Globus pallidus (tissue), 1 donor: ENCODE measurements at places on chromosomes 16 and 17.

DNA sequence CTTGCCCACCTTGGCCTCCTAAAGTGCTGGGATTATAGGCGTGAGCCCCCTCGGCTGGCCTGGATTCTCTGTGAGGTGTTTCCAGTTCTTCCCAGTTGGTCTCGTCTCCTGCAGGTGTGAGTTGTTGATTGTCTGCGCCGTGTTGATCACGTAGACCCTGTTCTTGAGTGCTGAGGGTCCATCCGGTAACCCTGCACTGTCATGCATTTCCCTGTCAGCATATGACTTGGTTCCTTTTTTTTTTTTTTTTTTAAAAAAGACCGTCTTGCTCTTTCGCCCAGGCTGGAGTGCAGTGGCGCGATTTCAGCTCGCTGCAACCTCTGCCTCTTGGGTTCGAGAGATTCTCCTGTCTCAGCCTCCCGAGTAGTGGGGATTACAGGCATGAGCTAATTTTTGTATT is 17.3 kb downstream of the MGRN1 start:
- DNase-seq = no peak

DNA sequence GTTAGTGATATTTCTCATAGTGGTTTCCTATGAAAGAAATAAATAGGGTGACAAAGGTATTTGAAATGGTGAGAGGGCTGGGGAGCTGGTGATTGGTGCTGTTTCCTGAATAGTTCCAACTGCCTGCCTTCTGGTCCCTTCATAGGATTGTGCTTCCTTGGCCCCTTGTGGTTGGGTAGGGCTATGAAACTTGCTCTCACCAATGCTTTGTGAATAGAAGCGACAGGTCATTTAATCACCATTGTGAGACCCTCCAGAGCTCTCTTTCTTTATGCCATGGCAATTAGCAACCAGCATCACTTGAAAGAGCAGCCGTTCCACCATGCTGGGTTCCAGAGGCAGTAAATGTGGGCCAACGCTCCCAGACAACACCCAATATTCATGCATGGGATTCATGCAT is 23.7 kb upstream of the WWOX start:
- no peak for DNase-seq

DNA sequence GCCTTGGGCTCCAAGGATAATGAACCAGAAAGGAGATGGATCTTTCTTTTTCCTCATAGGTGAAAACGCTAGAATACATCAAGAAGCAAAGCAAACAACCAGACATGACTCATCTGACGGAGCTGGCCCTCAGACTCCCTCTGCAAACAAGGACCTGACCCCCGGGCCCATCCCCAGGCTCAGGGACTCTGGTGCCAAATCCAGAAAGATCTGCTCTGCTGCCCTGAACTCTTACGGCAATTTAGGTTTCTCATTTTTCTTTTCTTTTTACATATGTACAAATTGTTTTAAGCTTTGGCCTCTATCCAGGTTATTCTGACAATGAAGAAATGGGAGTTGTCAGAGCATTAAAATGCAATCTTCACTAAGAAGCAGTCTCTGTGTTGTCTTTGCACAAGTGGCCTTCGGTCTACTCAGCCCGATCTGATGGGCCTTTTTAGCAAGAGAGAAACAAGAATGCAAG is 17.7 kb downstream of the KNOP1 start:
- DNase-seq = no peak

- no peak for DNase-seq
Measured at GRCh38 chr17:5220074-5220473, 14.6 kb downstream of the SCIMP start.

- no peak for DNase-seq
Measured at GRCh38 chr17:20989991-20990855, 52.6 kb downstream of the USP22 start.

GRCh38 chr17:81493198-81494038 is 19.2 kb downstream of the ACTG1 start:
- DNase-seq = no peak

DNA sequence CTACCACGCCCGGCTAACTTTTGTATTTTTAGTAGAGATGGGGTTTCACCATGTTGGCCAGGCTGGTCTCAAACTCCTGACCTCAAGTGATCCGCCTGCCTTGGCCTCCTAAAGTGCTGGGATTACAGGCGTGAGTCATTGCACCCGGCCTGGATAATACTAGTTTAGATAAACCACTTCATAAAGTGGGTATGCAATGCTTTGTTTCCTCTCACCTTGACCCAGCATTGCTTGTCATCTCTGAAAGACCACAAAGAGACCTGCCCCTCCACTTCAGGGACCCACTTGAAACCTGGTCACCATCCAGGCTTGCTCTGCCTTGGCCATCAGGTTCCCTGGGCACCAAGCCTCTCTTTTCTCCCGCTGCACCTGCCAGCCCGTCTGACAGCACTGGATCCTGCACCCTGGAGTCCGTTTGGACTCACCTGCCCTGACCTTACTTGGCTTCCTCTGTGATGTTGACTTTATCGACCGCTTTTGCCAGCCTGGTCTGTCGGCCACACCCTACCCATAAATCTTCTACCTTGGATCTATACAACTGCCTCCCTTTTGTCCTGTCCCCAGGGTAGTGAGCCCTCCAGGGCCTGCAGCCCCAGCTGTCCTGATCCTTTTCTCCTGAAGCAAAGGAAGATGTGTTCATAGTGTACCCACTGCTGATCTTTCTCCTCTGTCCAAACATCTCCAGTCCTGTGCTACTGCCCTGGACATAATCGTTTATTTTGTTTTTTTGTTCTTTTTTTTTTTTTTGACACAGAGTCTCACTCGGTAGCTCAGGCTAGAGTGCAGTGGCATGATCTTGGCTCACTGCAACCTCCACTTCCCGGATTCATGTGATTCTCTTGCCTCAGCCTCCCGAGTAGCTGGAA is 12.7 kb upstream of the ZG16 start:
- no peak for DNase-seq

DNA sequence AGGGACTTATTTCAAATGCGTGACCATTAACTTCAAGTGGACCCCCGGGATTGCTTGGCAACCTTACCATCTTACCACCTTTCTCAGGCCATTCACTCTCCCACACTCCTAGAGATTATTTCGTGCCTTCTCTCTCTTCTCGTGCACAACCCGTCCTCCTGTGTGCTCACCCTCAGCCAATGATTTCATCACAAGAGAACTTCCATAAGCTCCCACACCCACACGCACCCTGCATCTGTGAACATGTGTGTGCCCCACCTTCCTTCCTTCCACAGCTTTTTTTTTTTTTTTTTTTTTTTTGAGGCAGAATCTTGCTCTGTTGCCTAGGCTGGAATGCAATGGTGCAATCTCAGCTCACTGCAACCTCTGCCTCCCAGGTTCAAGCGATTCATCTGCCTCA is 27.4 kb upstream of the CDH3 start:
- no peak for DNase-seq

GRCh38 chr17:58242171-58242784 is 3.9 kb downstream of the LPO start:
- no peak for DNase-seq

DNA sequence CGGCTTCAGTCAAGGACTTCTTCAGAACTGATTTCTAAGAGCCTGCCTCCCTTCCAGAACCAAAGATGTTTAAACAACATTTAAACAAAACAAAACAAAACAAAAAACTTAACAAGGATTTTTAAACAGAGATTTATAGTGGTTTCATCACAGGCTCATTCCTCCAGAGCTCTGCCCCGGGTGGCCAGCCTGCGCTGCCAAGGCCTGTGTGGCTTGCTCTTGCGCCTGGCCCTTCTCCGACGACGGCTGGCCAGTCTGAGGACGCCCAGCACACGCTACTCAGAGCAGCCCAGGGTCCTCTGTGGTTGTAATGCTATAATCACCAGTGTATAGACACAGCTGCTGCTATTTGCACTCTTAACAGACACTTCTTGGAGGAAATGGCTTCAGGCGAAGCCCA is 307.2 kb upstream of the MYOCD start:
- no peak for DNase-seq

- DNase-seq = no peak
Measured at GRCh38 chr16:27156579-27156978, 46.7 kb upstream of the KDM8 start.

DNA sequence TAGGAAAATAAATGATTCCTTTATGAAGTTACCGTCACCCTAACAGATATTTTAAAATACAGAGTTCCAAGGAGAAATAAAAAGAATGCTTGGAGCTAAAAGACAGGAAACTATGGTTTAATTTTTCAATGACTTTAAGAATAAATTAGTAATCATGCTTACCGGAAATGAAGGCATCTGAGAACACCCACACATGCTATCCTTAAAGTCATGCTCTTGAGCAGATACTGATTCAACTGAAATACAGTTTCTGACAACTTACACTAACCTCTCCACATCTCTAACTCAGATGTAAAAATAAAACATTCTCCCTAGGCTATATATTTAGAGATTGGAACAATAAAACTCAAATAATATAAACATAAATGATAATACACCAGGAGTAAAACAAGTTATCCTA is 7.8 kb downstream of the PSMD12 start:
- no peak for DNase-seq

DNA sequence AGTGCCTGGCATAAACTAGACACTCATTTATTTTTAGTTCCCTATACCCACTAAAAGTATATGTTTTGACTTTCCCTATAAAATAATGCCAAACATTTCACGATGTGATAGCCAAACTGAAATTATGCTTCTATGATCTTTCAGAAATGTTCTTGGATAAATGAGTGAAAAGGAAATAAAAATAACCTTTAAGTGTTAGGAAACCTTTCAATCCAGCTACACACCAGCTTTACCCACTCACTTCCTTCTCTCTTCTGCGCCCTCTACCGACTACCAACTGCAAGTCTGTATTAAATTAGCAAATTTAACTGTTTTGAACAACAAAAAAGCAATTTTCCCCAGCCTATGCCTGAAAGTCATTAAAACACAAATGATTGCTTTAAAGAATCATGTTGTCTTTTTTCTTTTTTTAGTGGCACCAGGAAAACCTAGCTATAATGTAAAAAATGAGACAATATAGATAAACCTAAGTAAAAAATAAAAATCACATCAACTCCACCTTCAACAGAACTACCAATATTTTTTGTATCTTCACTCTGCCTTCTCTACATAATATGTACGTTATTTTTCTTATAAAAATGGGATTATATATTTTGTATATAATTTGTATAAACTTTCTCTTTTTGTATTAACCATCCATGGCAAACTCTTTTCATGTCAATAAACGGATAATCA is 13.2 kb upstream of the TMEM100 start:
- no peak for DNase-seq

GRCh38 chr16:53207810-53208752 is 153.3 kb downstream of the CHD9 start:
- DNase-seq = peak; percentile 89

GRCh38 chr16:1647856-1648255 is 30.2 kb upstream of the JPT2 start:
- no peak for DNase-seq

- no peak for DNase-seq
Measured at GRCh38 chr16:73020409-73020884, 27.5 kb downstream of the ZFHX3 start.

- peak; percentile 28 for DNase-seq
Measured at GRCh38 chr17:65231662-65232335, 94.6 kb downstream of the RGS9 start.

- DNase-seq = no peak
Measured at GRCh38 chr17:10612957-10613744, 44.0 kb downstream of the MYH3 start.

DNA sequence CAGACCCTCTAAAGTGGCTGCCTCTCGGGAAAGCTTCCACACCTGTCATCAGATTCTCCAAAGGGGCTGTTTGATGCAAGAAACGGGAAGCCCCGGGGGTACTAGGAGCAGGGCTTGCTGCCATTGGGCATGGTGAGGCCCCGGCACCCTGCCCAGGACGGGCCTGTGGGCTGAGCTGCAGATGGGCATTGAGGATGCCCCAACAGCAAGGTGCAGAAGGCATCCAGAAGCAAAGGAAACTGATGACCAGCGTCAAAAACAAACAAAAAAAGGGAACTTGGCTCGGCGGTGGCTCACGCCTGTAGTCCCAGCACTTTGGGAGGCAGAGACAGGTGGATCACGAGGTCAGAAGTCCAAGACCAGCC is 1.5 kb upstream of the LIMD2 start:
- no peak for DNase-seq

GRCh38 chr16:77679901-77680300 is 42.4 kb upstream of the NUDT7 start:
- DNase-seq = no peak

GRCh38 chr16:58467905-58468304 is 32.0 kb upstream of the NDRG4 start:
- DNase-seq = no peak

DNA sequence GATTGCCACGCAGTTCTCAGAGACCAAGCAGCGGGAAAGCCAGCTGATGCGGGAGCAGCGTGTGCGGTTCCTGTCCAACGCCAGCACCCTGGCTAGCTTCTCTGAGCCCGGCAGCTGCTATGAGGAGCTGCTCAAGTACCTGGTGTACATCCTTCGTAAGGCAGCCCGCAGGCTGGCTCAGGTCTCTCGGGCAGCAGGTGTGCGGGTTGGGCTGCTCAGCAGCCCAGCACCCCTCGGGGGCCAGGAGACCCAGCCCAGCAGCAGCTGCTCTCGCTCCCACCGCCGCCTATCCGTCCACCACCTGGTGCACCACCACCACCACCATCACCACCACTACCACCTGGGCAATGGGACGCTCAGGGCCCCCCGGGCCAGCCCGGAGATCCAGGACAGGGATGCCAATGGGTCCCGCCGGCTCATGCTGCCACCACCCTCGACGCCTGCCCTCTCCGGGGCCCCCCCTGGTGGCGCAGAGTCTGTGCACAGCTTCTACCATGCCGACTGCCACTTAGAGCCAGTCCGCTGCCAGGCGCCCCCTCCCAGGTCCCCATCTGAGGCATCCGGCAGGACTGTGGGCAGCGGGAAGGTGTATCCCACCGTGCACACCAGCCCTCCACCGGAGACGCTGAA is 15.2 kb downstream of the CACNA1G start:
- DNase-seq = no peak

DNA sequence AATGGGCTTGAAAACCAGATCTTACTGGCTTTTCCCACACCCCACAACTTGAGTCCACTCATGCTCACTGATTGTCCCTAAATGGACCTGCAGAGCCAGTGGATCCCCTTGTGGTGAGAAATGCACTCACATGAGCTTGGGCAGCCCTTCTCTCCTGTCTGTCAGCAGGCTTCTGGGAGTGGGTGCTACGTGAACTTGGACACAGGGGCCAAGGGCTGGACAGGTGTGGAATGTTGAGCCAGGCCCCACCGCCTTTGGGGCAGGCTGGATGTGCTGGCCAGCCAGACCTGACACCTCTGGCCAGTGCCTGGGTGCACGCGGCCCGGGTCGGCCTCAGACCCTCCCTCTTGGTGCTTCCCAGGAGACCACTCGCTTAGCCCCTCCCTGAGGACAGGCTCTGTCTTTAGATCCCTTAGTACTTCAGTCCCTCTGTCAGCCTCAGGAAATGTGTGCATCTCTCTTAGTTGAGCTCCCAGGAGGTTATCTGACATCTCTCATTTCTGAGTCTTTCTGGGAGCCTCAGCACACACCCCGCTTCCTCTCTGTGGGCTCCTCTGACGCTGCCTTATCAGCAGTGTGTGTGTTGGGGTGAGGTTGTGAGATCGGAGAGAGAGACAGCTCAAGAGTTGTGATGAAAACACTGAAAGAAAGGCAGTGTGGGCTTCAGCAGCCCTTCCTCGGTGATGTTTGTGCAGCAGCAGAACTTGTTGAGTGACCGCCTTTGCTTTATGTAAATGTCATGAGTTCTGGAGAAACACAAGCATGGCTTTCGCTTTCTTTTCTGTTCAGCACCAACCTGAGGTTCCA is 117.0 kb downstream of the RAB11FIP4 start:
- DNase-seq = no peak

- DNase-seq = no peak
Measured at GRCh38 chr17:4946312-4946976, 1.9 kb downstream of the PFN1 start.
